Left ventricle myocardium superior (tissue), 1 donor: ENCODE measurements at places on chromosomes 1 and 21. TPM values are rescaled to one million over a fixed set of nuclear protein-coding genes. Genes with fewer than 3 reads are reported as not detected.

DNA sequence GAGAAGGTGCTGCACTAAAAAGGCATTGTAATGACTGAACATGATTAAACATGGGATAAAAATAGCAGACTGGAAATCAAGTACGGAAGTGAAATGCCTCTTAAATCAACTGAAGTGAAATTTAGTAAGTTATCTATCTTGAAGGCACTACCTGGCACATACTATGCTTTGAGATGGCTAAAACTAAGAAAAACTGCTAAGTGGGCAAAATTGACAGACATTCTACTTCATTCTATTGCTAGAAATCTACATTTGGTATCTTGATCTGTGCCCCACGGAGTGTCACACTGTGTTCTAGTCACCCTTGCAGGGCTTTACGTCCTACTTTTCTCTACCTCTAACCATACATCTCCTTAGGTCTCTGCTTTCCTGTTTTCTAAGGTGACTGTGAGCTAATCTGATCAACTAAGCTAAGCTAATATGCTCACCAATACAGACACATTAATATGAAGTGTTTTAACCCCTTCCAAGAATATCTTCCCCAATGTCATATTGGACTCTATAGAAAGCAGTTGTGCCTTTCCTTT, 4.1 kb downstream of the PDC start:
- DNase-seq: no peak

GRCh38 chr1:66599346-66599745, 65.4 kb downstream of the SGIP1 start:
- DNase-seq: no peak

- no peak for DNase-seq
These were observed 49.0 kb upstream of the ETS2 start for GRCh38 chr21:38756746-38757145.

- DNase-seq: peak; percentile 64
These were observed 48.9 kb downstream of the AGPAT3 start for GRCh38 chr21:43913928-43914327.

DNA sequence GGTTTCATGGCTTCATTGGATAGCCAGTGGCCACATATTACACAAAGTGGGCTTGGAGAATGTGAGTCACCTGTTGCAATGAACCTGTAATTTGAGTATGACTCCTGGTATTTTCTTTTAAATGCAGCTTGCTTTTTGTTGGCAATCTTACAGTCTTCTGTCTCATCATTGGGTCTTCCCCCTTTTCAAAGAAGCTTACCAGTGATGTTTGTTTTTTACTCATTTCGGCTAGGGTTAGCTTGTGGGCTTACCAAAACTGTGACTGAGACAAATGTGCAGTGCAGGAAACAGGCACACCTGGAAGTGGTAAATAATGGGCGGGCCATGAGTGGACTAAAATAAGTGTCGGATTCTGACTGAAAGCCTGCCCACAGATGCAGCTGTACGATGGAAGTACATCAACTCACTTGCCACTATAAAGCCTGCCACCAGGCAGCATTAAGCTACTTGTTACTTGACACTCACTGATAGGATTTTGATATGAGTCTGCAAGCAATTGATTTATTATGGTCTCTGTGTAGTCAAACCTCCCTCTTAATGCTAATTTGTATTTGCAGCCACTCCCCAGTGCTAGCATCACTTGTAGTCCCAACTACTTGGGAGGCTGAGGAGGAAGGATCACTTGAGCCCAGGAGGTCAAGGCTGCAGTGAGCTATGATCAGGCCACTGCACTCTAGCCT, 4.2 kb downstream of the HHAT start:
- no peak for DNase-seq

Gene PTAFR
- 2.2 TPM for total RNA-seq

- no peak for DNase-seq
These were observed 68.0 kb downstream of the USP25 start for GRCh38 chr21:15797577-15798363.

GRCh38 chr1:179978199-179979079, 23.8 kb downstream of the CEP350 start:
- DNase-seq: no peak

Gene UTP11
- total RNA-seq: 38.6 TPM

DNA sequence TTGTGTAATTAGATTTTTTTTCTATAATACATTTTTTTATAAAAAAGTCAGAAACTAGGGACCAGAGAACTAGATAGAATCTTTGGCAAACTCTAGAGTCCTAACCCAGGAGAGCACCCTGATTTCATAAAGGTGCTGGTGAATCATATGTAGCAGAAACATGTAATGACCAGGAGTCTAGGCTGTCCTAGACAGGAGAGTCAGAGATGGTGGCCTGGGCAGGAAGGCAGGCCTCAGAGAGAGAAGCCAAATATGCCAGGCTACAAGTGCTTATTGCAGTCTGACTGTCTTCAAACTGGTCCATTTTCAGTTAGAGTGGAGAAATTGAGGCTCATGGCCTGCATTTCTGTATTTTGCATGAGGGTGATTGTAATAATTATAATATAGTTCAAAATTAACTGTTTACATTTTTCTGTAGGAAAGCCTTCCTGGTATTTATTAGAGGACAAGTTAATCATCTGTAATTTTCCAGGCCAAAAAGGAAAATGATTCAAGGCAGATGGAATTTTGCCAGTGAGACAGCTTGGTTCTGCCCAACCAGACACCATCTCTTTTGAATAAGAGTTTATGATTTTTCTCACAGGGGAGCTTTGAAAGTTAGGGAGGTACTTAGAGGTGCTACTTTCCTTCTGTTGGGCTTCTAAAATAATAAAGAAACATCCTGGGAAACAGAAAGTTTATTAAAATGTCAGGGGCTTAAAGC, 129.8 kb downstream of the S1PR1 start:
- no peak for DNase-seq

DNA sequence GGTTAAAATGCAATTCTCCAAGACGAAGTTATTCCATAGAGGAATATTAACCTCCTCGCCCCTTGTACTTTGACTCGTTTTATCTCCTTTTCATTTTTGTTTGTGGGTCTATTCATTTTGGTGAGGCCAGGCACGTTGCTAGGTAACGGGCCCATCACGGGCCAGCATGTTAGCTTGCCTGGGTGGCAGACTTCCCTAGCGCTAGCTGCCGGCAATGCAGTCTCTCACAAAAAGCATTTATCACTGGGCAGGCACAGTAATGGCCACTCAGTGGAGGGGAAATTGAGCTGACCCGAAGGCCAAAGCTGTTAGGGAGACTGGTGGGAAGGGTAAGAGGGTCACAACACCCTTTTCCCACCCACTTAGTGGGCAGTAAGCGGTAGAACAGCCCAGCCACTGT, 234.4 kb upstream of the FOXD3 start:
- no peak for DNase-seq

DNA sequence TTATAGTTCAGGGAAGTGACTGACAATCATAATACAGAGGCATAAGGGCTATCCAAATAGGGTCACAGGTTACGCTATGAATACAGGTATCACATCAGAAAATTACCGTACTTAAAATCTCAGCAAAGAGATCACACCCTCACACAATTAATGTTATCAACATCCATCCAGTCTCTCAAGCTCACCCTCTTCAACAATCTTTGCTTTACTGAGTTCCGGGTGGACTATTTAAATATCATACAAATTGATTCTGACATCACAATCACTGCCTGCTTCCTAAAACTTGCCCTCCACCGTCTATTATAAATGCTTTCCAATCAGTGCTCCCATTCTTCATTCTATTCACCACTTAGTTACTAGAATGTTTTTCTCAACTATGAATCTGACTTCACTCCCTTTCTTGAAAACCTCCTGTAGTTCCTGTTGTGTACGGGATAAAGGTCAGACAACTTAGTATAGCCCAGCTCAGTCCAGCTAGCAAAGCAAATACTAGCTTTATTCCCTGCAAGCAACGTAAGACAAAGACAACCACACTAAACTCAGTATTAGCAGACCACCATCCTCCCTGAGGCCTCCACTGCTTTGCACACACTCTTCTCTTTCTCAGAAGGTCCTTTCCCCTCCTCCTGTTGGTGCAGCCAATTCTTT, 398.7 kb downstream of the SMYD3 start:
- DNase-seq: no peak

- no peak for DNase-seq
These were observed 369.5 kb upstream of the LYPLAL1 start for GRCh38 chr1:218804014-218804785.

DNA sequence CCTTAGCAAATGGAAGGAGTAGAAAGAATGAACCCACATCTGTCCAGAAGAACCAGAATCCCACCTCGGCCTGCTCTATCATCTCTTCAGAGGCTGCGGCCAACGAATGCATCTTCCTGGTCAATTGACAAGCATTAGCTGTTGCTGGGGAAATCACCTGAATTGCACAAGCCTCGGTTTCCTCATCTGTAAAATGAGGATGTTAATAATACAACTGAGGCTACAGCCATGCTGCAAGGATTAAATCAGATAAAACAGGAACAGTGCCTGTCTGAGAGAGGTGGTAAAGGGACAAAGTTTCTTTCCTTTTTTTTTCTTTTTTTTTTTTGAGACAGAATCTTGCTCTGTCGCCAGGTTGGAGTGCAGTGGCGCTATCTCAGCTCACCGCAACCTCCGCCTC, 99.8 kb downstream of the KIF14 start:
- no peak for DNase-seq

DNA sequence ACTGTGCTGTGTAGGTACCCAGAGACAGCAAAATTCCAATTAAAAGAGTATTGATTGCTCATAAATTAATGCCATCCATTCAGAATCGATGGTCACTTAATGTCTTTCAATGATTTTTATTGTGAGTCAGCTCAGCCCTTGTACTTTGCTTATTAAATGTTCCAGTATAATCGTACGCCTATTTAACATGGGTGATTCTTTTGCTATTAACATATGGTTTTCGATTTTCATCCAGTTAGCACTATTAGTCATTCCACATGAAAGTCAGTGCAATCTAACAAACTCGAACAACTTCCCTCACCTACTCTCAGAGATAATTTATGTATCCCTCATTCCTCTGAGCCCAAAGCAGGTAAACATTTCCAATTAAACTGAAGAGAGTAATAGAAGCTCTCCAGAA, 109.6 kb upstream of the APP start:
- DNase-seq: no peak

- DNase-seq: no peak
These were observed 30.1 kb downstream of the KCNJ15 start for GRCh38 chr21:38286739-38287471.

GRCh38 chr1:156772222-156772621, 4.9 kb downstream of the PRCC start:
- no peak for DNase-seq

DNA sequence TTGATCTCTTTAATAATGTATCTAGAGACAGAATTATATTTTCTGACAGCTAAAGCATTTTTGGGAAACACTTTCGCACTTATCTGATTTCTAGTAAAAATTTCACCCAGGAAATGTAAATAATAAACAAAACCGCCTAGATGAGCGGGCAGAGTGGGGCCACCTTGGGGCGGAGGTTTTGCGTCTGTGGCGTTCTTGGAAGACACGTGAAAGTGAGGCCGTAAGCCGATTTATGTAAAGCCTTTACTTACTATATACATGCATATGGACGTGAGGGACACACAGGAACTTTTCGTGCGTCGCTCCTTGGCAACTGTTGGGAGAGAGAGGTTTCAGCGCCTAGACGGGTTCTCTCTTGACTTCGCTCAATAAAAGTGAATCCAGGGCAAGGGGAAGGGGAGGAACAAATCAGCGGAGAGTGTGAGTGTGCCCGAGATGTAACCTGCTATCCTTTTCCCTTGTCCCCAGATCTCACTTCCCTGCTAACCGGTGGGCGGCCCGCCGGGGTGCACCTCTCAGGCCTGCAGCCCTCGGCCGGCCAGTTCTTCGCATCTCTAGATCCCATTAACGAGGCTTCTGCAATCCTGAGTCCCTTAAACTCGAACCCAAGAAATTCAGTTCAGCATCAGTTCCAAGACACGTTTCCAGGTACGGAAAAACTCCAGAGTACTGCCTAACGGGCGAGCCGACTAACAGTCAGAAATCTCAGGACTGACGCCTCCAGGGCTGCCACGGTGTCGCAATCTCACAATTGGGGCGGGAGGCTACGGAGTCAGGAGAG, 1.7 kb downstream of the HLX start:
- DNase-seq: peak; percentile 79

DNA sequence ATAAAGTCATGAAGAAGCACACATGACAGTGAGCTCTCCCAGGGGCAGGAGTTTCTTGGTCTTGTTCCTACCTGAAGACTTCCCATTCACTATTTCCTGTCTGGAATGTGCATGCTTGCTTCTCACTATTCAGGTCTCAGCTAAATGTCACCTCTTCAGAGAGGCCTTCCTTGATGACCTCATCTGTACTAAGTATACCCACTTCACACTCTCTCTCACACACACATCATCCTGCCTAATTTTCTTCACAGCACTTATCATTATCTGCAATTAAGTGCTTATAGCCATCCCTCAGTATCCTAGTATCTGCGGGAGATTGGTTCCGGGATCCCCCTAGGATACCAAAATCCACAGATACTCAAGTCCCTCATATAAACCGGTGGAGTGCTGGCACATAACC, 146.4 kb upstream of the IVNS1ABP start:
- no peak for DNase-seq

GRCh38 chr1:245946905-245947304, 560.2 kb downstream of the SMYD3 start:
- DNase-seq: peak; percentile 35

Gene CELA2B
- not detected for total RNA-seq

- no peak for DNase-seq
These were observed 51.7 kb downstream of the SH3GLB1 start for GRCh38 chr1:86756062-86756406.

- no peak for DNase-seq
These were observed 2.6 kb downstream of the SUMO3 start for GRCh38 chr21:44815225-44815624.

Gene OPTC
- not detected for total RNA-seq

Gene TADA1
- 9.6 TPM for total RNA-seq

Gene INSRR
- 0.72 TPM for total RNA-seq

DNA sequence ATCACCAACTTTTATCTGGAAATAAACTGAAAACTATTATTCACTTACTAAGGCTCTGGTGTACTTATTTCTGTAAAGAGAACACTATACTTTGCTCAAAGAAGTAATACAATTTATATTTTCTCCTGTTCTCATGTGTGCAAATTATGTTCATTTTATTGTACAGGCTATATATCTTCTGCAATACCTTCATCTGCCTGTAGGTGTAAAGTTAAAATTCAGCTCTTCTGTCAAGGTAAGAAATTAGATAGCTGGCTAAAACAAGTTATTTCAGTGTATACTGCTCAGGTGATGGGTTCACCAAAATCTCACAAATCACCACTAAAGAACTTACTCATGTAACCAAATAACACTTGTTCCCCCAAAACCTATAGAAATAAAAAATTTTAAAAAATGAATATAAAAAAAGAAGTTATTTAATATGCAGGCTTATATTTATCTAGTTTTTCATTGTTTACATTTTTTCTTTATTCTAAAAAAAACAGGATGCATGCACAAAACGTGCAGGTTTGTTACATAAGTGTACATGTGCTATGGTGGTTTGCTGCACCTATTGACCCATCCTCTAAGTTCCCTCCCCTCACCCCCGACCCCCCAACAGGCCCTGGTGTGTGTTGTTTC, 81.5 kb downstream of the PTGER3 start:
- no peak for DNase-seq
